ENCODE measurements at places on chromosomes 7 and 10. TPM values are rescaled to one million over a fixed set of nuclear protein-coding genes. Genes with fewer than 3 reads are reported as not detected.

GRCh38 chr7:116030651-116031276 is at the start of gene TFEC:
TFEC (minus strand) TSS chr7:116030763; CDS start chr7:115984441, 46,322 bp downstream.
- no peak within 1 kb of the TSS for H3K4me3 ChIP-seq
- no peaks in the 10 kb centered on the region for H3K36me3 ChIP-seq
- no peak within 1 kb of the TSS for H3K27ac ChIP-seq

GRCh38 chr10:116771101-116771958 is 29.0 kb upstream of the HSPA12A start:
- no peaks in the 10 kb centered on the region for H3K27me3 ChIP-seq
- H3K4me3 ChIP-seq, result no peak overlapping the region
- H3K27ac ChIP-seq, result no peak overlapping the region
- no peak for DNase-seq

TEX36 gene
- total RNA-seq, result not detected

GRCh38 chr10:43102063-43102828 is 25.4 kb downstream of the RET start:
- peaks cover 25% of the 10 kb centered on the region for H3K27me3 ChIP-seq
- peaks cover 8% of the 10 kb centered on the region for H3K4me1 ChIP-seq
- no peaks in the 10 kb centered on the region for H3K36me3 ChIP-seq
- DNase-seq, result no peak

CTNNA3 gene
- total RNA-seq, result not detected

Measured in activated T-helper 1 cell treated with anti-CD3 and anti-CD28 coated beads, Interleukin-12 subunit alpha, Interleukin-12 subunit beta, Interleukin-2, Interleukin-4 antibody, amounts not matched to agents 30 ng/mL and 10 ng/mL and 1 ng/mL, durations not matched to agents 14 hours and 24 hours and 36 hours (primary cell).